ENCODE measurements at places on chromosomes 6 and 20.
A peak's percentile ranks its signal among the peaks of the same experiment; 100 is the strongest.

DNA sequence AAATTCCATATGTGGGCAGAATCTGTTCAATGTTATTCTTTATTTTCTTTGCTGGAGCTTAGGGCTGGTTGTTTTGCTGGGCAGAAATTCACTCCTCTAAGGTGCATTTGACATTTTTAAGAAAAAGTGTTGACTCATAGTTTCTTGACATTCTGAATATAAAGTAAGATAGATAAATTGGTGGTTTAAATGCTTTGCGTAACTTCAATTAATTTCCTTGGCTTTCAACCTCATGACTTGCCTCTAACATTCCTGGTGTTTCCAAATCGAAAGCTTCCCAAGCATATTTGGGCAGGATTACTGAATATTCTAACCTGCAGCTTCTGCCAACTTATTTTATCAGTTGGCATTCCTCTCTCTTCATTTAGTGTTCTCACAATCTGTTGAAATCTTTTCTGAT lies 718.7 kb upstream of the ADGRB3 start:
- no peak overlapping the region for H3K4me3 ChIP-seq
- no peaks in the 10 kb centered on the region for H3K27me3 ChIP-seq
- no peak overlapping the region for H3K27ac ChIP-seq
- H3K4me1 ChIP-seq = no peaks in the 10 kb centered on the region

GRCh38 chr6:117498159-117498558 lies 15.7 kb downstream of the DCBLD1 start:
- H3K36me3 ChIP-seq = peaks cover 2% of the 10 kb centered on the region
- peak; percentile 87 for DNase-seq
- peaks cover 29% of the 10 kb centered on the region for H3K4me1 ChIP-seq
- peak overlapping the region; percentile 90 for H3K27ac ChIP-seq
- no peak overlapping the region for H3K4me3 ChIP-seq
- H3K27me3 ChIP-seq = no peaks in the 10 kb centered on the region

DNA sequence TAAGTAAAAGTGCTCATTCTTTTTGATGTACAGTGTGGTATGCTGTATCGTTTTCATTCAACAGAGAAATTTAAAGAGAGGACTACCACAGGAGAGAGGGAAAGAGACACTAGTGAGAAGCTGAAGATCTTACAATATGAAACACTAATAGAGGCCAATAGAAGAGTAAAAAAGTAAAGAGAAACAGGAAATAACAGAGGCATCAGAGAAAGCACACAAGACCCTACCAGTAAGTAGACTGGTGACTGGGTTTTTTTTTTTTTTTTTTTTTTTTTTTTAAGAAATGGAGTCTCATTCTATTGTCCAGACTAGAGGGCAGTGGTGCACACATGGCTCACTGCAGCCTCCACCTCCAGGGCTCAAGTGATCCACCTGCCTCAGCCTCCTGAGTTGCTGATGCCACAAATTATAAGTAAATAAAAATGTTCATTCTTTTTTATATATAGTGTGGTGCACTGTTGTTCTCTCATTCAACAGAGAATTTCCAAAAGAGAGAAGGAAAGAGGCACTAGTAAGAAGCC lies 18.8 kb downstream of the ELOVL4 start:
- H3K4me1 ChIP-seq = no peaks in the 10 kb centered on the region
- H3K36me3 ChIP-seq = no peaks in the 10 kb centered on the region
- H3K4me3 ChIP-seq = no peak overlapping the region
- DNase-seq = no peak
- no peak overlapping the region for H3K27ac ChIP-seq

DNA sequence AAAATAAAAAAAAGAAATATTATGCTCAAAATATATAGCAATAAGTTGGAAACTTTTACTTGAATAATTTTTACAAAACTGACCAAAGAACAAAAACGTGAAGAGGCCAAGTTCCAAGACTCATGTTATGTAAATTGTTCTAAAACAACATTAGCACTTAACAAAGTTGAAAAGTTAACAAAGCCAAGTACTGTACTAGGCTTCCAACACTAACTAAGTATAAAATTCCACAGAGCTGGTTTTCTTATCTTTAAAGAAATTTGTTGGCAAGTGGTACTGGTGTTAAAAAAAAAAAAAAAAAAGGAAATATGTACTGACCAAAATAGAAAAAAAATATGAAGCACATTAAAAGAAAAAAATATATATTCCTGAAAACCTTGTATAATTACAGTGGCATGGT lies 127.8 kb downstream of the SLC16A10 start:
- no peaks in the 10 kb centered on the region for H3K4me1 ChIP-seq
- no peak for DNase-seq
- no peaks in the 10 kb centered on the region for H3K27me3 ChIP-seq
- H3K4me3 ChIP-seq = no peak overlapping the region
- H3K36me3 ChIP-seq = no peaks in the 10 kb centered on the region
- no peak overlapping the region for H3K27ac ChIP-seq

GRCh38 chr6:81998432-81998831 lies 246.0 kb upstream of the TENT5A start:
- no peaks in the 10 kb centered on the region for H3K36me3 ChIP-seq
- H3K4me3 ChIP-seq = no peak overlapping the region
- H3K27me3 ChIP-seq = no peaks in the 10 kb centered on the region
- H3K4me1 ChIP-seq = peaks cover 19% of the 10 kb centered on the region

GRCh38 chr6:43730634-43731033 lies 39.4 kb upstream of the VEGFA start:
- H3K36me3 ChIP-seq = no peaks in the 10 kb centered on the region
- H3K4me1 ChIP-seq = peaks cover 2% of the 10 kb centered on the region
- H3K27ac ChIP-seq = no peak overlapping the region

- no peak overlapping the region for H3K27ac ChIP-seq
- no peaks in the 10 kb centered on the region for H3K27me3 ChIP-seq
- peak; percentile 82 for DNase-seq
Measured at GRCh38 chr6:116144605-116145004, 18.7 kb upstream of the COL10A1 start.

DNA sequence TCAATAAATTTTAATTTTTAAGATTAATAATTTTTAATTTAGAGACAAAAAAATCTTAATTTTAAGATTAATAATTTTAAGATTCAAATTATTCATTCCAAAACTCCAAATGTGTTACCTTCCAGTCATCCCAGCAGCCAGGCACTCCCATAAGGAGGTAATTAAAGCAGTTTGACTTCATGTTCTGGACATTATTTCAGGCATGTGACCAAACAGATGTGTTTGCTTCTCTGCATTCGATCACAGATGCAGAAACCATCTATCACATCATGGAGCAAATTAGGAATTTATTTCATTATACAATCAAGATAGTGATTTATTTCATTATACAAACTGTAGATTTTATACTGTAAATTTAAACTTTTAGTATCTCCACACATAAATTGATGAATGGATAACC lies 150.3 kb downstream of the AKAP7 start:
- no peak for DNase-seq
- H3K4me3 ChIP-seq = no peak overlapping the region
- H3K27ac ChIP-seq = no peak overlapping the region
- H3K36me3 ChIP-seq = no peaks in the 10 kb centered on the region
- no peaks in the 10 kb centered on the region for H3K27me3 ChIP-seq

DNA sequence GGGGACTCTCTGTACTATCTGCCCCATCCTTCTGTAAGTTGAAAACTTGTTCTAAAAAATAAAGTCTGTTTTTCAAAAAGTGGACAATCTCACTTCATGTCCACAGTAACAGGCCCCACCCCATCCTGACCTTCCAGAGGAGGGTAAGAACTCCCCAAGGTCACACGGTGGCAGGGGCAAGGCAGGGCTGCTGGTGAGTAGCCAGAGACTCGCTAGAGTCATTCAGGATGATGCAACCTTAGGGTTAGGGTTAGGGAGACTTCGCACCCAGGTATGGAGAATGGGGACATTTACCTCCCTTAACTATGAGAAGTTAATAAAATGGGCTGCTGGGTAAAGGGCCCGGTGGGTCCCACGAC lies 15.4 kb downstream of the PEDS1 start:
- DNase-seq = no peak
- 0 out of 2 replicates have a peak overlapping the region, but pooled peaks have one; percentile 15 for H3K27ac ChIP-seq
- H3K4me3 ChIP-seq = no peak overlapping the region
- H3K27me3 ChIP-seq = no peaks in the 10 kb centered on the region

- no peaks in the 10 kb centered on the region for H3K27me3 ChIP-seq
- peak overlapping the region; percentile 2 for H3K4me3 ChIP-seq
- no peaks in the 10 kb centered on the region for H3K36me3 ChIP-seq
- H3K27ac ChIP-seq = peak overlapping the region; percentile 41
- H3K4me1 ChIP-seq = peaks cover 19% of the 10 kb centered on the region
Measured at GRCh38 chr6:155188707-155189496, 74.9 kb upstream of the CLDN20 start.

- no peaks in the 10 kb centered on the region for H3K4me1 ChIP-seq
- no peak overlapping the region for H3K4me3 ChIP-seq
- no peaks in the 10 kb centered on the region for H3K27me3 ChIP-seq
- DNase-seq = no peak
Measured at GRCh38 chr6:168493976-168494375, 53.0 kb downstream of the SMOC2 start.

DNA sequence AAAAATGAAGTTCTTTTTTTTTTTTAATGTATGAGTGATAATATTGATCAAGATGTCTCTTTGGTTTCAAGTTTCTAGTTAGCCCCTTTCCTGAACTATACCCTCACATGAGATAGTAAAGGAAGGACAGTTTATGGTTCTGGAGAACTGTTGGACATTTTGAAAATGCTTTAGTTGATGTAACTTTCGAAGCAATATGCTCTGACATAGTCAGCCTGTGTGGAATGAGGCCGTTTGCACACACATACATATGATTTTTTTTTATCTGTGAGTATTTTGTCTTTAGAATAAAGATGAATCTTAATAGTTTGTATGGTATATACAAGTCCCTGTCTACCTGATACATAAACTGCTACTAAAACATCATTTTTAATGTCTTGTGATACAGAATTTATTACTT lies 177.0 kb downstream of the ARID1B start:
- peak; percentile 59 for DNase-seq
- H3K27ac ChIP-seq = peak overlapping the region; percentile 15
- H3K27me3 ChIP-seq = no peaks in the 10 kb centered on the region
- no peaks in the 10 kb centered on the region for H3K36me3 ChIP-seq
- H3K4me1 ChIP-seq = peaks cover 18% of the 10 kb centered on the region

DNA sequence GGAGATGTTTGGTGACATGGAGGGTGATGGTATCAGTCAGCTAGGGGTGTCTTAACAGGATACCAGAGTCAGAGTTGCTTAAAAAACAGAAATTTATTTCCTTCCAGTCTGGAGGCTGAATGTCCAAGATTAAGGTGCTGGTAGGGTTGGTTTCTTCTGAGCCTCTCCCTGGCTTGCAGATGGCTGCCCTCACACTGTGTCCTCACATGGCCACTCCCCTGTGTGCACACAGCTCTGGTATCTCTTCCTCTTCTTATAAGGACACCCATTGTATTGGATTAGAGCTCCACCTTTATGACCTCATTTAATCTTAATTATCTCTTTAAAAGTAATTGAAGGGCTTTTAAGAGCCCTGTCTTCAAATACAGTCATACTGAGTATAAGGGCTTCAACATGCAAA lies 431.8 kb upstream of the MMS22L start:
- H3K4me1 ChIP-seq = no peaks in the 10 kb centered on the region
- H3K36me3 ChIP-seq = no peaks in the 10 kb centered on the region
- no peak for DNase-seq
- H3K4me3 ChIP-seq = no peak overlapping the region
- no peaks in the 10 kb centered on the region for H3K27me3 ChIP-seq

DNA sequence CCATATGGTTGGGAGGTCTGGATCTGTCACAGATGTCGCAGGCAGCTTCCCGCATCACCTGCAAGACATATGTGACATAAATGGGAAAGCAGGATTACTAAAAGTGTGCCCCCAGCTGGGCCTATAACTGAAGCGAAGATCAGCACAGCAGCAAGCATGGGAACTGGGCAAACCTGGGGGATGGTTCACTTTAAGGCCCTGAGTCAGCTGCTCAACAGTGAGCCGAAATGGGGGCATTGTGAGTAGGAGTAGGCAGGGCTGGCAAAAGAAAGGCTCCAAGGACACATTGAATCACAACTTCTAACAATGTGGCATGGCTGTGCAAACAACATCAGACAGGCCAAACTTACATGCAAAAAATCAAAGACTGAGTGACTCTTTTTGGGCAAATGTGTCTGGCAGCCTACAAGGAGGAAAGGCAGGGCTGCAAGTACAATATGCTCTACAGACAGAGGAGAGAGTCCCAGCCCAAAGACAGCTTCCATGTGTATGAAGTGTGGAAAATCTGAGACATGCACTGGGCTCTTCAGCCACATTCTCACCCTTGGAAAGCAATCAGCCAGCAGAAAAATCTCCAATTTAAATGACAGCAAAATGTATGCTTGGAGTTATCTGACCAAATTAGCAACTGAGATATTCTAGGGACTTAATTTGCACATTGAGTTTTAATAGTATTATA lies 531.0 kb upstream of the MMS22L start:
- no peak overlapping the region for H3K27ac ChIP-seq
- H3K36me3 ChIP-seq = no peaks in the 10 kb centered on the region
- H3K27me3 ChIP-seq = no peaks in the 10 kb centered on the region
- no peaks in the 10 kb centered on the region for H3K4me1 ChIP-seq
- no peak overlapping the region for H3K4me3 ChIP-seq

GRCh38 chr6:72640615-72640930 lies 18.7 kb downstream of the KCNQ5 start:
- no peak overlapping the region for H3K27ac ChIP-seq
- DNase-seq = no peak
- H3K4me1 ChIP-seq = no peaks in the 10 kb centered on the region
- H3K36me3 ChIP-seq = no peaks in the 10 kb centered on the region
- H3K27me3 ChIP-seq = no peaks in the 10 kb centered on the region
- H3K4me3 ChIP-seq = no peak overlapping the region

- H3K4me1 ChIP-seq = peaks cover 13% of the 10 kb centered on the region
- H3K4me3 ChIP-seq = peak overlapping the region; percentile 72
Measured at GRCh38 chr20:50510706-50511542, 741 bp downstream of the PTPN1 start.

GRCh38 chr6:88301256-88301655 lies 135.1 kb upstream of the CNR1 start:
- no peaks in the 10 kb centered on the region for H3K27me3 ChIP-seq
- H3K4me3 ChIP-seq = no peak overlapping the region
- H3K27ac ChIP-seq = no peak overlapping the region
- no peaks in the 10 kb centered on the region for H3K36me3 ChIP-seq
- H3K4me1 ChIP-seq = no peaks in the 10 kb centered on the region

DNA sequence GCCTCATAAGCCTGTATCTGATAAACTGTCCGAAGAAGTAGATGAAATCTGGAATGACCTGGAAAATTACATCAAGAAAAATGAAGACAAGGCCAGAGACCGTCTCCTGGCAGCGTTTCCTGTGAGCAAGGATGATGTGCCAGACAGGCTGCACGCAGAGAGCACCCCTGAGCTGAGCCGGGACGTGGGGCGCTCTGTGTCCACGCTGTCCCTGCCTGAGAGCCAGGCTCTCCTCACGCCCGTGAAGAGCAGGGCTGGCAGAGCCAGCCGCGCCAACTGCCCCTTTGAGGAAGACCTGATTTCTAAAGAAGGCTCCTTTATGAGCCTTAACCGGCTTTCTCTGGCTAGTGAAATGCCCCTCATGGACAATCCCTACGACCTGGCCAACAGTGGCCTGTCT lies 33.9 kb upstream of the MTHFD1L start:
- H3K36me3 ChIP-seq = peaks cover 3% of the 10 kb centered on the region
- H3K4me1 ChIP-seq = peaks cover 8% of the 10 kb centered on the region
- H3K27ac ChIP-seq = no peak overlapping the region
- H3K4me3 ChIP-seq = no peak overlapping the region
- no peaks in the 10 kb centered on the region for H3K27me3 ChIP-seq
- no peak for DNase-seq

GRCh38 chr6:51949526-51949925 lies 137.9 kb downstream of the PKHD1 start:
- no peak overlapping the region for H3K27ac ChIP-seq
- H3K4me3 ChIP-seq = no peak overlapping the region
- no peak for DNase-seq
- H3K4me1 ChIP-seq = no peaks in the 10 kb centered on the region
- no peaks in the 10 kb centered on the region for H3K27me3 ChIP-seq
- no peaks in the 10 kb centered on the region for H3K36me3 ChIP-seq

Data from IMR-90 (cell line).